ENCODE measurements at places on chromosomes 2 and 18. TPM values are rescaled to one million over a fixed set of nuclear protein-coding genes. Genes with fewer than 3 reads are reported as not detected.

GALR1 gene
- total RNA-seq = not detected

SLC25A52 gene
- total RNA-seq = not detected

DNA sequence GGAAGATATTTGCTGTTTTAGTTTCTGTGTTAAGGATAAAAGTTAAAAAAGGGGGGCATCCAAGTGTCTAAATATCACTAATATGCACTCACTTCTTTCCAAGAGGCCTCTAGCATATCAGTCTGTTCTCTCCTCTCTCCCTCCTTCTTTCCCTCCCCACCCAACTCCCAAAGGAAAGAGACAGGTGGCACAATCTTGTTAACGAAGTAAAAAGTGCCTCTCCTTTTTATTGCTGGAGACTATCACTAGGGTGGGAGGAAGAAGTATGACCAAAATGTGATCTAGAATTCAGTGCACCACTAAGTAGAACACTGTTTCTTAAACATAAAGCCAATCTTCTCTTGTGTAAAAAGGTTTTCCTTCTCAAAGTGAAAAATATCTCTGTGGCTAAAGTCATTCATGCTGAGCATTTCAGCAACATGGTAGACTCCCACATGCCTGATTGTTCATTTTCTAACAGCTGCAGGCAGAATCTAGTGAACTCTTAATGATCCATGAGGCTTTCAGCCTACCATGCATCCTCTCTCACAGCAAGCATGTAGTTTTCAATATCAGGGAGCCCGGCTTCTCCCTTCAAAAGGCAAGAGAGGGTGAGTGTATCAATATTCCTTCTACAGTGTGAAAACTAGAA is 39.5 kb downstream of the RNU4ATAC start:
- H3K36me3 ChIP-seq = 0 out of 2 replicates have a peak, but pooled peaks cover 4% of the 10 kb centered on the region
- H3K27ac ChIP-seq = no peak overlapping the region
- H3K27me3 ChIP-seq = no peaks in the 10 kb centered on the region
- H3K4me1 ChIP-seq = peaks cover 64% of the 10 kb centered on the region
- no peak overlapping the region for H3K4me3 ChIP-seq
- no peak for DNase-seq

DNA sequence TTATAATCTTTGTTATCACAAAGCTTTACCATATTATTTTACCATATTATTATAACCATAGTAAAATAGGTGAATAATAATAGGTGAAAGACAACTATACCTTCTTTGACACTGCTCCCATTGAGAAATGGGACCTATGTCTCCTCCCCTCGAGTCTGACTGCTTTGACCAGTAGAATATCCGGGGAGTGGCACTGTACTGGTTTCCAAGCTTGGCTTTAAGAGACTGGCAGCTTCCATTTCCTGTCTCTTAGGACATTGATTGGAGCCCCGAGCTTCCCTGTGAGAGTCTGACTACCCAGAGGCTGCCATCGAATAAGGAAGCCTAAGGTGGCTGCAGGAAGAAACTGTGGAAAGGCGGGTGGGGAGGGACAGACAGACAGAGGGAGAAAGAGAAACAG is 40.1 kb upstream of the PLEKHM3 start:
- no peaks in the 10 kb centered on the region for H3K36me3 ChIP-seq
- H3K4me3 ChIP-seq = no peak overlapping the region
- DNase-seq = no peak
- H3K4me1 ChIP-seq = peaks cover 43% of the 10 kb centered on the region

DNA sequence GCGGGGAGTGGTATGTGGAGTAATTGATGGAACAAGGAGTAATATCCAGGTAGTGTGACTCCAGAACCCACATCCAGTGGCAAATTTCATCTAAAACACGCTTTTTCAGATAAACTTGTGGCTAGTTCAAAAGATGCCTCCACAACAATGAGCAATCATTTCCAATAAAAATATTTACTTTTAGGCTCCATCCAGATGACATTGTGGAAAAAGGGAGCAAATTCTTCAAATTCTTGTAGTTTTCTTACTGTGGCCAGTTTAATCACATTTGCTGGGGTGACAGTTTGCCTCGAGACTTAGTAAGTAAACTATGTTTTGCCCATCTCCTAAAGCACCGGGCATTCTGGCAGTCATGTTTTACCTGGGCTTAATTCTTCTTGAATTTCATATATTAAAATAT is 243.6 kb downstream of the IRS1 start:
- peak; percentile 7 for DNase-seq
- H3K27me3 ChIP-seq = peaks cover 4% of the 10 kb centered on the region

DNA sequence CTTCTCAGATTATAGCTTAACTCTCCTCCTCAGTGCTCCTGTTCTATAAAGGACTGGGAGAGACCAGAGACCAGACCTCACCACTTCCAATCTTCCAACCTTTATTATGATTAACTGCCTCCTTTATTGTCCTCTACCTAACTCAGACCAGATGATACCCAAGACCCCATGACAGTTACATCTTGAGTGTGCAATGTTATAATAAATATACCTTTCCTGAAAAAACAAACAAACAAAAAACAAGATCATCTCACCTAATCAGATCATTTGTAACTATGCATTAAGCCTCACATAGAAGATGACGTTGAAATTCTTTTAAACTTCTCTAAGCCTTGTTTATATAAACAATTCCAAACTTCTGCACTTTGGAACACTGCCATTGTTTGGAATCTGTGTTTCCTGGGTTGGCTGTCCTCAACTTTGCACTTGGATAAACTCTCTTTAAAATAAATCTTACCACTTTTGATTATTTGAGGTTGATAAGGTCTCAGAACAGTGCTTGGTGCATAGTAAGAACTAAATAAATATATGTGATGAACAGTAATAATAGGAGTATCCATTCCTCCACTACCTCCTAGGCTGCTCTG is 342.7 kb downstream of the TDRD15 start:
- H3K4me1 ChIP-seq = no peaks in the 10 kb centered on the region
- H3K4me3 ChIP-seq = no peak overlapping the region
- DNase-seq = no peak
- no peaks in the 10 kb centered on the region for H3K27me3 ChIP-seq

CNTNAP5 gene
- not detected for total RNA-seq
